Bronchial epithelial cell (primary cell): ENCODE measurements at places on chromosomes 7 and 10. TPM values are rescaled to one million over a fixed set of nuclear protein-coding genes. Genes with fewer than 3 reads are reported as not detected.

DNA sequence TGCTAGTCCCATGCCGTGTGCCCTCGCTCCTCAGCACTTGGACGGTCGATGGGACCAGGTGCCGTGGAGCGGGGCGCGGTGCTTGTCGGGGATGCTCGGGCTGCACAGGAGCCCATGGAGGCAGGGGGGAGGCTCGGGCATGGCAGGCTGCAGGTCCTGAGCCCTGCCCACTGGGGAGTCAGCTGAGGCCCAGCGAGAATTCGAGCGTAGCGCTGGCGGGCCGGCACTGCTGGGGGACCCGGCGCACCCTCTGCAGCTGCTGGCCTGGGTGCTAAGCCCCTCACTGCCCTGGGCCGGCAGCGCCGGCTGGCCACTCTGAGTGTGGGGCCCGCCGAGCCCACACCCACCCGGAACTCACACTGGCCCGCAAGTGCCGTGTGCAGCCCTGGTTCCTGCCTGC, 44.7 kb downstream of the ST7 start:
- DNase-seq = no peak

INHBA gene
- 1.3 and 5.0 TPM in 2 replicates for total RNA-seq

- no peak for DNase-seq
Measured at GRCh38 chr7:867001-867405, 9.4 kb upstream of the GET4 start.

DNA sequence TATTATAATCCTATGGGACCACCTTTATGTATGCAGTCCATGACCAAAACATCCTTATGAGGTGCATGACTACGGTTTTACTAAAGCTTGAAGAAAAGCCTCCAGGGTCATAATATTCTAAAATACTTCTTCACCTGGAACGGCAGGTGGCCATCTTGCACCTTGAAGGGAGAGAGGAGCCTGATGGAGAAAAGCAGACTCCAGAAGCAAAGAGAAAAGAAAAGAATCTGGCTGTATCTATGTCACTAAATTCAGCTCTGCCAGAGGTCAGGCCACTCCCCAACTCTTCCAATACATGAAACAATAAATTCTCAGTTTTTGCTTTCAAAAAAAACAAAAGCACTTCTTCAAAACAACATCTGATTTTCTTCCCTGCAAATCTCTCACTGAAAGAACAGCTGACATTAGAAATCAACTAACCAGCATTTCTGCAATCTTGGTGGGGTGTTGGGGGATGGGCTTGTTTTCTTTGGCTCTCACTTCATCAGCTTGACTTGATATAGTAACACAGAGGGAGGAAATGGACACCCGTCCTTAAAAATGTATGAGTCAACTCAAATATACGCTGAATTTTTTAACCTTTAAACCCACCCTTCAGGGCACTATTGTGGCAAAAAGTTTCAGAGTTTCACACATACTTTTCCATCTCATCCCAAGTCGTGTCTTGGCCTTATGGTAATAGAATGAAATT, 21.7 kb downstream of the HIBADH start:
- peak; percentile 79 for DNase-seq

GRCh38 chr7:143305423-143306070, 10.4 kb upstream of the CLCN1 start:
- peak; percentile 52 for DNase-seq
